CD4-positive, alpha-beta T cell treated with Interleukin-4 for 1 hour (primary cell): ENCODE measurements at places on chromosomes 13 and 19.
A peak's percentile ranks its signal among the peaks of the same experiment; 100 is the strongest.

- no peak for DNase-seq
These were observed 19.1 kb upstream of the CCNP start for GRCh38 chr19:40245506-40246128.

GRCh38 chr13:102726430-102726829 lies 31.6 kb upstream of the METTL21C start:
- no peak for DNase-seq

- no peak for DNase-seq
These were observed 54.6 kb upstream of the URI1 start for GRCh38 chr19:29887442-29887855.

DNA sequence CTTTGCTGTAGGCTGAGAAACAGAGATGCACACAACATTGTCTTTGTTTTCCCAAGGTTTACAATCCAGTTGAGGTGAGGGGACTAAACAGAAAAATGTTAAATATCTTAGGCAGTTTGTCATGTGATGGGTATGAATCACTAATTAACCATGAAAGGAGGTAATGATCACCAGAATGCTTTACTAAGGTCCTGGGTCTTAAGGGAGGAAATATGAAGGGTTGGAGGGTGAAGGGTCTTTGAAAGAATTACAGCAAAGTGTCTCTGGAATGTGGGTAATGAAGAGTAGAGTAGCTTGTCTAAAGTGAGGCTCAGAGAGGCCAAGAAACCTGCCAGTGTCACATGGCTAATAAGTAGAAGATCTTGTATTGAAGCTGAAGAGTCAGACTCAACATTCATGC lies 19.0 kb downstream of the BIVM start:
- DNase-seq, result no peak

DNA sequence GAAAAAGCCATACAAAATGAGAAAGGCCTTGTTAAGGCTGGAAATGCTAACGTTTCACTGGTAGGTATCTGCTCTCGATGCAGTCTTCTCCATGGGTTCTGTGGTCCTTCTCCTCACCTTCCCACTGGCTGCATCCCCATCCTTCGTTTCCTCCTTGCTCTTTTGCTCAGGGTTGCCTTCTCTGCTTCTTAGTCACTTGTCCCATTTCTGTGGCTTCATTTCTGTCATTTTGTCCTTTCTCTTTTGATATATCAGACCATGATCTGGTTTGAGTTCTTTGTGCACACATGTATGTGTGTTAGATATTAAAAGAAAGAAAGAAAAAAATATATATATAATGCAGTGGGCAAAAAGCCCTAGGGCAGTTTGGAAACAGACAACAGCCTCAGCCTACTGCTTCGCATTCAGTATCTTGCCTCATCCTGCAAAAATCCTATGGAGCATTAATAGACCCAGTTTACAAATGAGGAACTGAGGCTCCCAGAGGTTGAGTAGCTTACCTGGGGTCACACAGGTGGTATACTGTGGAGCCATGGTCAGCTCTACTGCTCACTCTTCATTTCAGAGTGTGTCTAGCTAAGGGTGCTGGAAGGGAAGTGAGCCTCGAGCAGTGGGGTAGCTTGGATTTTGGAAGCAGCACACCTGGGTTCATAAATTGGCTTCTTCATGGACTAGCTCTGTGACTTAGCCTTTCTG lies 57.6 kb upstream of the MEDAG start:
- no peak for DNase-seq

DNA sequence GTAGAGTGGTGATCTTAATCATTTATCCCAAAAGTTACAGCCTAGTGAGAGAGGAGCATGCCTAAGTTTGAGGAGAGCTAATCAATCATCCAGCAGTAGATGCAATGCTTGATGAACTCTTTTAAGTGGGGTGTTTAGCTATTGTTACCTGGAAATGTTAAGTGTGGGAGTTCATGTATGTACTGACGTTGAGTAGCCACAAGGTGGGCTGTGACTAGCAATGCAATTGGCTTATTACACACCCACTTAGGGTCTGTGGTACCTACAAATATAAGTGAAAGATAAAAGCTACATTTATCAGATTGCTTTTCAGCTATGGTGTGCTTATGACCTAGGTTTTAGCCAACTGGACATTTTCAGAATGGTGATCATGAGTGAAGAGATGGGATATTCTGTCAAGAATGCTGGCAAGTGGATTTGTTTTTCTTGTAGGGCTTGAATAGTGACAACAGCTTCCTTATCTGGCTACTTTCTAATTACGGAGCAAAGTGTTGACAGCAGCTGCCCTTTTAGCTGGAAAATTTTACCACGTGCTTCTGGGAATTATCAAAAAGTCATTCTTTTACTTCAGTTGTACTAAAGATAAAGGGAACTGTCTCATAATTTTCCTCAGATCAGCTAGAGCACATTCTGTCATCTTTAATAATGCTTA lies 170.6 kb downstream of the POSTN start:
- no peak for DNase-seq

GRCh38 chr19:31574251-31574973 lies 225.2 kb upstream of the TSHZ3 start:
- DNase-seq, result no peak

GRCh38 chr19:56840451-56841192 lies at the start of the genes PEG3 and ZIM2:
PEG3 (minus strand) TSS chr19:56840726; CDS start chr19:56824655, 16,071 bp downstream.
ZIM2 (minus strand) TSS chr19:56840726; CDS start chr19:56824277, 16,449 bp downstream.
- DNase-seq, result no peak

DNA sequence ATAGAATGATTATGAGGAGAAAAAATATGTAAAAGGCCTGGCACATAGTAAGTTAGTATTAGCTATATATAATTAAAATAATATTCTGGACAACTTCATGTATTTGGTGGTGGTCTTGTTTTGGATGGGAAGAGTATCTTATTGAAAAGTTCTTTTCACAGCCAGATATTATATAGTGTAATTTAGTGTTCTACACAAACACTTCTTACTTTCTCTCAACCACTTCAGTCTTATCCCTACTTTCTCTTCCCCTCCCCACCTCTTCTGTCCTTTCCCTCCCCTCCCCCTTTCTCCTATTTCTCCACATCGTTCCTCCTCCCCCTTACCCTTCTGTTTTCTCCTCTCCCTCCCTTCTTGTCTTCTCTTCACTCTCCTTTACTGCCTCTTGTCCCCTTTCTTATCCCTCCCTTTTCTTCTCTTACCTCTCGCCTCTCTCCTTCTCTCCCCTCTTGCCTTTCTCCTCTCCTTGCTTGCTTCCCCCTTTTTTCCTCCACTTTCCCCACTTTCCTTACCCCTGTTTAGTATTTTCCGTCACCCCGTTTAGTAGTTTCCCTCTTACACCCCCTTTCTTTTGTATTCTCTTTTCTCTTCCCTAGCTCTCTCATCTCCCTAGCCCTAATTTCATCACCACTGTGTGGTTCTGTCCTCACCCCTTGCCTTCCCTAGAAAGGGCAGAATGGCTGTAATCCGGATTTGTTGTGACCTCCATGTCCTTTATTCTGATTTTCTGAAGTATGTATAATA lies 107.2 kb upstream of the MLNR start:
- DNase-seq, result no peak

- DNase-seq, result peak; percentile 87
These were observed 459 bp downstream of the MIDN start for GRCh38 chr19:1248786-1249297.

- no peak for DNase-seq
These were observed 1.6 kb upstream of the PPP1R12C start for GRCh38 chr19:55119053-55119452.

DNA sequence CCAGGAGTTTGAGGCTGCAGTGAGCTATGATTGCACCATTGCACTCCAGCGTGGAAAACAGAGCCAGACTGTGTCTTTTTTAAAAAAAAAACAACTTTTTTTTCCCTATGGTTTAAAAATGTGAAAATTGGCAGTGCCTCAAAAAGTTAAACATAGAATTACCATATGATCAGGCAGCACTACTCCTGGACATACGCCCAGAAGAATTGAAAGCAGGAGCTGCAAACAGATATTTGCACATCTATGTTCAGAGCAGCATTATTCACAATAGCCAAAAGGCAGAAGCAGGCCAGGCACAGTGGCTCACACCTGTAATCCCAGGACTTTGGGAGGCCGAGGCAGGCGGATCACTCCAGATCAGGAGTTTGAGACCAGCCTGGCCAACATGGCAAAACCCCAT lies 3.8 kb upstream of the RETN start:
- DNase-seq, result no peak

DNA sequence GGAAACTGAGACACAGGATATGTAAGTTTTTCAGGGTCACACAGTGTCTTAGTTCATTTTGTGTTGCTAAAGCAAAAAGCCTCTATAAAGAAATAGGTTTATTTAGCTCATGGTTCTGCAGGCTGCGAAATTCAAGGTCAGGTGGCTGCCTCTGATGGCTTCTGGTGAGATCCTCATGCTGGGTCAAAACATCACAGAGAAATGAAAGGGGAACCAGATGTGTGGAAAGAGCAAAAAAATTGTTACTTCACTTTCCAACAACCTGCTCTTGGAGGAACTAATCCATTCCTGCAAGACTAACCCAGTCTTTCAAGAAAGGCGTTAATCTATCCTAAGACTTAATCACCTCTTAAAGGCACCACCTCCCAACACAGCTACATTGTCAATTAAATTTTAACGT lies 64.2 kb upstream of the UBL3 start:
- no peak for DNase-seq

GRCh38 chr19:33024398-33024797 lies 40.3 kb downstream of the RHPN2 start:
- DNase-seq, result no peak

- DNase-seq, result no peak
These were observed 306 bp downstream of the SUGT1 start for GRCh38 chr13:52652980-52653303.

DNA sequence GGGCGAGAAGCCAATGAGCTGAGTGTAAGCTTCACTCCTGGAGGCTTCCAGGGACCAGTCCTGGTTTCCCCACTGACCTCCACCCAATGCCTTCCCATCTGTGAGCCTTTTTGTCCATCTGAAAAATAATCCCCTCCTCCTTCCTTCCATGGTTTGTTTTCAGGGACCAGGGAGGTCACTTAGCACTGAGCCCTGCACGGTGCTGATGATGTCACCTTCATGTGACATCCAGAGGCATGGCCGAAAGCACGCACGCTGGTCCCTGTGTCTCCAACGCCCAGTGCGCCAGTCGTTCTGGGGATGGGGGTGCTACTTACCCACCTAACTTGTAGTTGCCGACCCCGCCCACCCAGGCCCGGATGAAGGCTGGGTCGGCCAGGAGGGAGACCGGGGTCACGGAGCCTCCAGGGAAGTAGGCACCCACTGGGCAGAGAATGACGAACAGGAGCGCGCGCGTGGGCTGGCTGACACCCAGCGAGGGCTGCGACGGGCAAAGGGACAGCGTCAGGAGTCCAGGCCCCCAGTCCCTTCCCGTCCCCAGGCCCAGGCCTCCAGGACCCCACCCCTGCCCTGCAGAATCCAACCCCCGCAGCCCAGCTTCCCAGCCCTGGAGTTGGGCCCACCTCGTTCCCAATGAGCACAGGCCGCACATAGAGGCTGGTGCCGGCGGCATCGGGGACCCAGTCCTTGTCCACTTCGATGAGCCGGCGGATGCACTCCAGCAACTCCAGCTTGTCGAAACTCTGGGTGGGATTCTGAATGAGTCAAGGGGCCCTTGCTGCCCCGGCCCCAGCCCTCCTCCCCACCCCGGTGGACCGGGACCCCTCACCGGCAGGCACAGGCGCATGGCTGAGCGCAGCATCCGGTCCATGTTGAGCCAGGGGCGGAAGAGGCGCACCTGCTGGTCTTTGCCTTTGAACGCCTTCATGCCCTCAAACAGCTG lies 11.2 kb downstream of the BCAT2 start:
- DNase-seq, result no peak

DNA sequence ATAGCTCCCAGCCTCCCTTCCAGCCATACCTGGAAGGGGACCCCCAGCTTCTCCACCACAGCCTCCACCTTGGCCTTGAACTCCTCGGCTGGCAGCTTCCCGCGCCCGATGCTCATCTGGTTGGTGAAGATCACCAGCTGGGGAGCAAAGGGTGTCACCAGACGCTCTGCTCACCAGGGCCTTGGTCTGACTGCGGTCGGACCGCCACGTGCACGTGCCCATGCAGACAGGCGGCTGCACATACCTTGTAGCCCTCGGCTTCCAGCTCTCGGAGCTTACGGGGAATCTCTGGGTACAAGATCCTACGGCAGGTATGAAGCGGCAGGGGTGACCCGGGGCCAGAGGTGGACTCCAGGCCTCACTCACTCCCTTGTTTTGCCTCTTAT lies 3.4 kb downstream of the PNKP start:
- no peak for DNase-seq
